Stimulated activated naive B cell treated with anti-CD40 and anti-IgM and Interleukin-4, amounts not matched to agents 10 μg/mL and 1 μg/mL and 100 μg/mL, for 72 hours (primary cell): ENCODE measurements at places on chromosomes 16 and 17.

- no peak for DNase-seq
These were observed 296.9 kb downstream of the ZFHX3 start for GRCh38 chr16:72751076-72751475.

DNA sequence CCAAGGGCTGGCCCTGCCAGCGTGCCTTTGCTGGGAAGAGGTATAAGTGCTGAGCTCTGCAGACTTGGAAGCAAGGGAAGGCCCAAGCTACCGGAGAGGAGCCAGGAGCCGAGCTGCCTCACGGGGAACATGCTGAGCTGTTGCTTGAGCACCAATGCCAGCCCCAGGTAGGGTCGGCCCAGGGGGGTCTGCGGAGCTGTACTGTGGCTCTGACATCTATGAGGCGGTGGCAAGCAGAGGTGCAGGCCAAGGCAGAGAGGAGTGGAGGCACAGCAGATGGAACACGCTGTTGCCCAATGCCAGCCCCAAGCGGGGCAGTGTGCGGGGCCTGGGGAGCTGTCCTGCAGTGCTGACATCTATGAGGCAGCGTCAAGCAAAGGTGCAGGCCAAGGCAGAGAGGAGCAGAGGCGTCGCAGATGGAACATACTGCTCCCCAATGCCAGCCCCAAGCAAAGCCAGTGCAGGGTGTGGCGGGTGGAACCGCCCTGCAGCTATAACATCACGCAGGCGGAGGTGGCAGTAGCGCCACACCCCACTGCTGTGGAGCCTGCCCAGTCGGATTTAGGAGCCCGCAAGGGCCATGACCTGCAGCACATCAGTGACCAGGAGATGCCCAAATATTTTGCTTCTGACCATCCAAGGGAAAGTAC lies 10.0 kb downstream of the GGA2 start:
- no peak for DNase-seq

DNA sequence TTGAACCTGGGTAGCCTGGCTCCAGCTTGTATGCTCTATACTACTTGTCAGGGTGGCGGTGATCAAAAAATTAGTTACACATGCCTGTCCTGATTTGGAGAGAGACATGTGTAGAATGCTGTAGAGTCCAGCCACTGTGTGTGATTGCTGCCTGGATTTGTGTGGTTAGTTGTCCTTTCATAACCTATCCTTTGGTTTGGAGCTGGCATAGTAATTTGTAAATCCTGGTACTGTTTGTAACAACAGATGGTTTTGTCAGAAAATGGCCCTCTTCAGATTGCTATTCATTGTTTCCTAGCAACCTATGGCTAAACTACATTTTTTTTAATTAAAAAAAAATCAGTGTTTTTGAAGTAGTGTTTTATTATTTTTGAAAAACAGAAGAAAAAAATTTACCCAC lies 30.5 kb downstream of the ETV4 start:
- no peak for DNase-seq

- DNase-seq = no peak
These were observed 23.6 kb upstream of the WFDC1 start for GRCh38 chr16:84271037-84271436.

- DNase-seq = no peak
These were observed 30.1 kb upstream of the HAPSTR1 start for GRCh38 chr16:9061358-9061813.

DNA sequence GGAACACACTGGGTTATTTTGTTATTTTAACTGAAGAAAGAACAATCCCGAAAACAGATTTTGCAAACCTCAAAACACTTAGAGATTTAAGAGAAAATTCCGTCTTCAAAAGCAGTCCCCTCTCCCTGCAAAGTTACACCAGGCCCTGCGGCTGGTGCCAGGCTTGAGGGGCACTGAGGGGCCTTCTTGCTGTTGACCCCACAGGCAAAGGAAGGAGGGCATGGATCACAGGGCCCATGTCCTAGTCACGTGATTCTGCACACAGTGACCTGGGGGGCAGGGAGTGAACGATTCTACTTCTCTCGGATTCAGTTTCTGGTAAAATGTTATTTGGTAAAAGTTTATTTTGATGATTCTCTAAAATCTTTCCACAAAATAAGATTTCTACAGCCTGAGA lies 55.3 kb upstream of the FASN start:
- DNase-seq = no peak

- DNase-seq = no peak
These were observed 69.0 kb downstream of the RTN4RL1 start for GRCh38 chr17:1956134-1956533.

GRCh38 chr17:43599835-43600234 lies 53.7 kb upstream of the ETV4 start:
- DNase-seq = no peak

DNA sequence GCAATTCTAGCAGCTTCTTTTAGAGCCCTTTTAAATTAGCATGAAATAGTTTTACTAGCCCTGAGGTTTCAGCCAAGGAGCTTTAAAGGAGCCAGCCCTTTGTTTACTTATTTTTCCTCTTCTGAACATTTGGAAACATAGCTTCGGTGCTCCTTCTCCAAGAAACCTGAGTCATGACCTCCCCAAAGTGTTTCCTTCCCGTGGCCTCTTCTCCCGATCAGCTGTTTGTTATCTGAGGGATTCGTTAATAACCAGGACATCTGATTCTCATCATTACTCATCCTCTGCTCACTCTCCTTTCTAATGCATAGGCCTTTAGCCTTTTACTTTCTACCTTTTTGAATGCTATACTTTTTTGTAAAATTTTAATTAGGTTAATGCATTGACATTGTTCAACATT lies 204.5 kb downstream of the WWOX start:
- no peak for DNase-seq

DNA sequence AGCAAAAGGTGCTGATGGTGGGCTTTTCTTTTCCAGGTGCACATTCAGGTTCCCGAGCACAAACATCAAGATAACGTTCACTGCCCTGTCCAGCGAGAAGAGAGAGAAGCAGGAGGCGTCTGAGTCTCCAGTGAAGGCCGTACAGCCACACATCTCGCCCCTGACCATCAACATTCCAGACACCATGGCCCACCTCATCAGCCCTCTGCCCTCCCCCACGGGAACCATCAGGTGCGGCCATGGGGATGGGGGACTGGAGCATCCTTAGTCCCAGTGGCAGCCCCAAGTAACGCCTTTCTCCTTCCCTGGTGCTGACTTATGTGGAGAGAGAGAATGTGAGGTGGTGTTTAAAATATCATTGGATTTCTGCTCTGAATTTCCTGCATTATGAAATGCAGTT lies 43.8 kb downstream of the FOXK2 start:
- no peak for DNase-seq

- DNase-seq = no peak
These were observed 50.2 kb downstream of the WSB1 start for GRCh38 chr17:27343977-27344607.

- no peak for DNase-seq
These were observed 53.2 kb downstream of the BMERB1 start for GRCh38 chr16:15487336-15488284.

DNA sequence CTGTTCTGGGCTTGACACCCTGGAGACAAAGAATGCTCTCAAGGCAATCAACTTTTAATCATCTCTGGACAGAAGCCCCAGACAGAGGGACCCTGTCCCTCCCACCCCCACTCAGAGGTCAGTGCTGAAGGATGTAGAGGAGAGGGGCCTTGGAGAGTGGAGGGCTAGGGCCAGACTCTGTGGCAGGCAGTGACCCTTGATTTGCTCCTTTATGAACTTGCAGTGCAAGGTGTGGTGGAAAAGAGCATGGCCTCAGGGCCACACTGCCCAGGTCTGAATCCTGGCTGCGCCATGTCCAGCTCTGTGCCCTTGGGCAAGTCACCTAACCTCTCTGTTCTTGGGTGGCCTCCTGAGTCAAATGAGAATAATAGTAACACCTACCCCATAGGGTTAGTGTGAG lies 134.3 kb downstream of the TMEM132E start:
- DNase-seq = no peak

DNA sequence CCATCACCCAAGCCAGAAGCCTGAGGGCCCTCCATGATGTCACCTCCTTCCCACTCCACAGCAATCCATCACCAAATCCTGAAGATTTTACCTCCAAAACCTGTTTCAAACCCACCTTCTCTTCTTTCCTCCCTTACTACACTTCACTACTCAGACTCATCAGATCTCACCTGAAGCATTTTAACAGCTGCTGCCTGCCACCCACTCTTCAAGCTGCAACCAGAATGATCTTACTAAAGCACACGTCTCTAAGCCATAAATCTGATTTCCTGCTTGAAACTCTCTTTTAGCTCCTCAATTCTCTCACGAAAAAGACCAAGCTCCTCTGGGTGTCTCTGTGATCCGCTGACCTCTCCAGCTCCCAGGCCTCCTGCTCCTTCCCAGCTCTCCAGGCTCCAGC lies 46.5 kb downstream of the CDK5R1 start:
- no peak for DNase-seq

- DNase-seq = no peak
These were observed 23.6 kb downstream of the RAB40B start for GRCh38 chr17:82674656-82675475.

DNA sequence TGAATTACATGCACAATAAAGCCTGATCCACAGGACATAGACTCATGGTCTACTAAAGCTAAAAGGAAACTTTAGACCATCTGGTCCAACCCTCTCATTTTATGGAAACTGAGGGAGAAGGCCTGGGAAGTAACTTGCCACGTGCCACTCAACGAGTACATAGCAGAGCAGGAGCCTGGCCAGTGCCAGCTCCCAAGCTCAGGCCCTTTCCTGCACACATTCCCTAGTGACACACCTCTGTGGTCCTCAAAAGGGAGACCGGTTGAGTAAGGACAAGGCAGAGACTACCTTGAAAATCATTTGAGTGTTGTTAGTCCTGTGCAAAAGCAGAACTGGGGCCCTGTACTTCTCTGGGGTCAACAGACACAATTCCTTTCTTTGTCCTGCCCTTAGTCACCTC lies 2.8 kb downstream of the CCL4L2 start:
- no peak for DNase-seq

DNA sequence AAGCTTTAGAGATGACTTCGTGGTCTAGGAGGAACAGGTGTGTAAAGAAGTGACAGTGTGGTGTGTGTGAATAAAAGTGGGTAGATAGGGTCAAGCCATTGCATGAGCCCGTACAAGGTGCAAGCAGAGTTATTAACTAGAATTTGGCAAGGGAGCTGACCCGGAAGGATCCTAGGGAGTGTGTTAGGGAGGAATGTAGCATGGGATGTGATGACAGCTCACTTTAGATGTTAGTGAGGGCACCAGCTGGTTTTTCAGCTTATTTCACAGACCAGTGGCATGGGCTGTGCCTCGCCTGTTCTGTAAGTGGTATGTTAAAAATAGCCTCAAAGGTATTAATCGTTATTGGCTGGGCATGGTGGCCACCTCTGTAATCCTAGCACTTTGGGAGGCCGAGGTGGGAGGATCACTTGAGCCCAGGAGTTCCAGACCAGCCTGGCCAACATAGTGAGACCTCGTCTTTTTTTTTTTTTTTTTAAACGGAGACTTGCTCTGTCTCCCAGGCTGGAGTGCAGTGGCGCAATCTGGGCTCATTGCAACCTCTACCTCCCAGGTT lies 8.3 kb downstream of the ANKRD40CL start:
- DNase-seq = no peak

GRCh38 chr16:22782314-22782713 lies 31.6 kb upstream of the HS3ST2 start:
- no peak for DNase-seq

DNA sequence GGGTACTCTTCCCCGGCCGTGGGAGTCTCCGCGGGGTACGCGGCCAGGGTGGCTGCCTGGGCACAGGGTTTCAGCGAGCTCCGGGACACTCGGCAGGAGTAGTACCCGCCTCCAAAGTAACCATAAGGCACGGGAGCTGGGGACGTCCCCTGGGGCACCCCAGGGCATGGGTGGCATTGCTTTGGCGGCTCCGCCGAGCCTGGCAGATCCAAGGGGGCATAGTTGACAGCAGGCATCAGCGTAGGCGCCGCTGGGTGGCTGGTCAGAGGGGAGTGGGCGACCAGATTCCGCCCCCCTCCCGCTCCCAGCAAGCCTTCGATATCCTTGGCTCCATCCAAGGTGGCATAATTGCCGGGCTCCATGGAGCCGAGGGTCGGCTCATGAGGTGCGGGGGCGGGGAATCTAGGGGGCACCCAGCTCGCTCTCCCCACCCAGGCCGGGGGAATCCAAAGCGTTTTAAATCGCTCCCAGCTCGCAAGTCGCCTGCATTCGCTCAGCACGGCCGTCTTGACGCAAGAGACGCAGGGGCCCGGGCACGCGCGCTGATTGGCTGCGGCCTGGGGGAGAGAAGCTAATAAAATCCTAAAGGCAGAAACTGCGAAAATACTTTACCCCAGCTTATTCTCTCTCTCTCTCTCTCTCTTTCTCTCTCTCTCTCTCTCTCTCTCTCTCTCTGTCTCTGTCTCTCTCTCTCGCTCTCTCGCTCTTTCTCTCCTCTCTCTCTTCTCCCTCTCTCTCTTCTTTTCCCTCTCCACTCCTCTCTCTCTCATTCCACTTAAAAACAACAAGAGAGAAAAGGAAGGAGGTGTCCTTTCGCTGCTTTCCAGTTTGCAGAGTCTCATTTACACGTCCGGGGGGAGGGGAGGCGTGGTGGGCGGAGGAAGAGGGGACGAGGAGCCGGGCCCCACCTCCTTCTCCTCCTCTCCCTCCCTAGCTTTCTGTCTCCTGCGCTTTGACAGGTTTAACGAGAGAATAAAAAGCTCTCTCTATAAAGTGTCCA lies at the start of gene HOXB13:
TSS of gene HOXB13 (minus strand) at position 519 of the 1,000 bp plus-strand sequence. CDS start at position 362, 157 bp downstream.
- DNase-seq = no peak

- DNase-seq = no peak
These were observed 19.3 kb downstream of the PHKB start for GRCh38 chr16:47480410-47480809.

DNA sequence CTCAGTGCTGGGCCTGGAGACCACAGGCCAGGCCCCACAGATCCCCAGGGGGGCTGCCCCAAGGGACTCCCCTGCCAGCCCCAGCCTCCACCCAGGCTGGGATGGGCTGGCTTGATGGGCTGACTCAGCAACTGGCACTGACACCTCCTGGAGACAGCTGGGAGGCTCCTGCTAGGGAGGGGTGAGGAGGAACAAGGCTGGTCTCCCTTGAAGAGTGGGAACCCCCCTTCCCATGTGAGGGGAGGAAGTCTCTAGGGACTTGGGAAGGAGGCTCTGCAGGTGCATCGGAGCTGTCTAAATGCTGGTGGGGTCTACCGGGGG lies 10.4 kb downstream of the NHERF1 start:
- DNase-seq = no peak

GRCh38 chr17:14471052-14471451 lies 170.2 kb downstream of the HS3ST3B1 start:
- no peak for DNase-seq

DNA sequence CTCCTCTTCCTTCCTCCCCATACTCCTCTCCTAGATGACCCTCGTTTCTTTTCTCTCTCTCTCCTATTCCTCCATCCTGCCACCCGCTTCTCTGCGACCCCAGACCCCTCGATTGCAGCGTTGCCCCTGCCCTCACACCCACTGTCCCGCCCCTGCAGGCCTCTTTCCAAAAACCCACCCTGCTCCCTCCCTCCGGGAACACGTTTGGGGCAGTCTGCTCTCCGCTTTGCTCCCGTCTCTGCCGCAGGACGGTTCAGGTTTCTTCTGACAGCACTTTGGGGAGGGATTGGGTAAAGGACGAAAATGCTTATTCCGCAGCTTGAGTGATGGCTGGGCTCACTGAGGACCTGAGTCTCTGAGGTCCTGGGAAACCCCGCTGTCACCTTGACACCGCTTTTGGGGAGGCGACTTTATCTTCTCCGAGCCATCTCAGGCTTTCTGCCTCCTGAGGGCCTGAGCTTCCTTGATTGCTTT lies 690 bp downstream of the NDE1 start:
- no peak for DNase-seq
